Tibial artery (tissue), 4 donors: ENCODE measurements at places on chromosomes 7 and 10.

GRCh38 chr7:43513251-43513650, 69.7 kb upstream of the STK17A start:
- DNase-seq: no peak

DNA sequence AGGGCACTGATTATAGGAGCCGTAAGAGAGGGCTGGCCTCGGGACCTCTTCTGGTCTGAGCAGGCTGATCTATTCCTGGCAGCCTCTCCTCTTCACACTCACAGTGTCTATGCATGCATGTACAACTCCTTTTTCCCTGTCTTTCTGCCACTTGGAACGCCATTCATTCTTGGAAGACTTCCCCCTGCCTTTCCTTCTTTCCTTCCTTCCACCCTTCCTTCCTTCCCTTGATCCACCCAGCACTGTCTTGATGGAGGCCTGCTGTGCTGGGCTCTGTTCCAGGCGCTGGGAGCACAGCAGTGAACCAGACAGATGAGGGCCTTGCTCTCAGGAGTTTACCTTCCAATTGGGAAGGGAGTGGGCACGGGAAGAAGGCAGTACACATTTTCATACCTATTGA, 114.8 kb downstream of the SH3PXD2A start:
- DNase-seq: no peak

DNA sequence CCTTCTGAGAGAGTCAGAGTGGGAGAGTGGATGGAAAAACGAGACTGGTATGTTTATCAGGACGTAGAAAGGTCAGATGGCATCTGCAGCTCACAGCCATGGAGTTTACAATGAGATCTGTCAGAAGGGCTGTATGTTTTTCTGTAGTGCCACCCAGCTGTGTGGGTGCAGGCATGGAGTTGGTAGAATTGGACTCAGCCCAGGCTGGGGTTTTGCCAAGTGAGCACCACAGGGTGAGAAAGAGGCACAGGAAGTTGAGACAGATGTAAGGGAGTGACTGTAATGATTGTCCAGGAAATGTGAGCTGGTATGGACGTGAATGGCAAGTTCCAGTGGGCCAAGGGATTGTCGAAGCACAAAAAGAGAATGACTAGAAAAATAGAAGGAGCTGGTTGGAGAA, 9.1 kb upstream of the ZYX start:
- peak; percentile 79 for DNase-seq

DNA sequence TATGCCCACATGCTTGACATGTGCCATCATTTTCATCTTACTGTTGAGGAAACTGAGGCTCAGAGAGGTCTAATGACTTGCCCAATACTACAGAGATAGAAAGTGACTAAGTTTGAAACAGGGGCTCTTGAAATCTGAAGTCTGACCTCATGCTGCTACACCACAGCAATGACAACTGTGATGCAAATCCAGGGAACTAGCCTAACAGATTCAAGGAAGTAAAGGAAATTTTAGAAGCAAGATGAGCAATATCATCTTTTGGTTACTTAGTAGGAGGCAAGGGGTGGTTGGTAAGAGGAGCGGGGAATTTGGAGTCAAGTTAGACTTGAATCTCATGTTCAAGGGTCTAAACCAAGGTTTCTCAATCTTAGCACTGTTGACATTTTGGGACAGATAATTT, 26.3 kb upstream of the OSBPL3 start:
- DNase-seq: no peak

DNA sequence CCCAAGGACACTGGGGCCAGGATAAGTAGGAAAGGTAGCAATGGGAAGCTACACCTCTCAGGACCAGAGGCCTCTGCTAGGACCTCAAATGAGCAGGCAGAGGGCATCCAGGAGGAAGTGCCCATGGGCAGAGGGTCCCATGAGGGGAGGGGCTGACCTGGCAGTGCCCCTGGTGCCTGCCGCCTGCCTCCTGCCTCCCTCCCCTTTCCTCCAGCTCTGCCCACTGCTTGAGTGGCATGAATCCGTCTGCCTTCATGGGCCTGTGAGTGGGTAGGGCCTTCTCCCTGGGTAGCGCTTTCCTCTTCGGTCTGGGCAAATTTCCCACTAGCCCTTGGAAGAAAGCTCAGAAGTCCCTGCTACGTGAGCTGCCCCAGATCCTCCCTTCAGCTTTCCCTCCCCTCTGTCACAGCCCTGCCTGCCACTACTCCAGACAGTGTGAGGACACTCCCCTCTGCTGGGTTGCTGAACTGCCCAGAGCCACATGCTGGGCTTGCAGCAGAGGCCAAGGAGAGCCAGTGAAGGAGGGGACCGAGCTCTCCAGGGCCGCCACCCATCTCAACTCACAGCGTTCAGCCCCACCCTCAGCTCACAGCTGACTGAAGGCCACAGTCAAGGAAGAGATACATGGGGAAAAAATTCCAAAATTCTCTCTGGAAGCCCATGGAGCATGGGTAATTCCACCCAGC, 141.4 kb downstream of the ARHGAP22 start:
- DNase-seq: no peak

DNA sequence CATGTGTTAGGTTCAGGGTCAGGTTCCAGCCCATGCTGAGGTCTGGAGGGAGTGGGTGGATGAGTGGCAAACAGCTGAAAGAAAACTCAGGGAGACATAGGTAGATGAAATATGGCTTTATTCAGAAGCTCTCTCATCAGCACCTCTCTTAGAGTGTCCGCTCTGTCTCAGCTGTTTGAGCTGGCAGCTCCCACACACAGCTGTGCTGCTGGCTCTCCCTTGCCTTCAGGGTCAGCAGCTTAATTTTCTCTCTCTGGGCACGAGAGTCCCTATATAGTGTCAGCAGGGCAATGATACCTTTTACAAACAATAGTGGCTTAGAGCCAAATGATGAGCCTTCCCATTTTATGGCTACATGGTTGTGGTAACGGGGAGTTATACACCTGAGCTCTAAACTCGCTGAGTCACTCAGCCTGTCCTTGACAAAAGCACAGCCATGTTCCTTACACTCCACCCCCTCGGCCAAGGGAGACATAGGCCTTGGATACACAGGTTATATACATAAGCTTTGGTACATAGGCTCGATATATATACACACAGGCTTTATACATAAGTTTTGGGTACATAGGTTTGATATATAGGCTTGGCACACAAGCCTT, 10.4 kb downstream of the RNF133 start:
- no peak for DNase-seq

DNA sequence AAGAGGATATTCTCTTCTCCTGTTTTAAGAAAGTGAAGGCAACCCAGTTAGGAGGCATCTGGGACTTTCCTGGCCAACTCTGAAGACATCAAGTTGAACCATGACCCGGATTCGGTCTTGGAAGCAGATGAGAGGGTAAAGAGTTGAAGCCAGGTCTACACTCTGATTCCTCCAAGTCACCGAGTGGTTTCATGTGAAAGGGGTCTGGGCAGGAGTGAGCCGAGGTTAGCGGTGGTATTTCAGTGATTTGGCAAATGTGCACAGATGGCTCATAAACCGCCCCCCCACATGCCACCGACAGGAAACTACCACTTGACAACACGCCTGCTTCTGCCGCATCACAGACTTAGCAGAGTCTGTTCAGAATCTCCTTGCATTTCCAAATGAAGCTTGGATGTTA, 11.4 kb upstream of the REPIN1 start:
- DNase-seq: no peak

- DNase-seq: no peak
Measured at GRCh38 chr10:80283536-80284199, 5.8 kb downstream of the MAT1A start.

- DNase-seq: no peak
Measured at GRCh38 chr7:151984612-151985011, 28.4 kb downstream of the GALNTL5 start.

DNA sequence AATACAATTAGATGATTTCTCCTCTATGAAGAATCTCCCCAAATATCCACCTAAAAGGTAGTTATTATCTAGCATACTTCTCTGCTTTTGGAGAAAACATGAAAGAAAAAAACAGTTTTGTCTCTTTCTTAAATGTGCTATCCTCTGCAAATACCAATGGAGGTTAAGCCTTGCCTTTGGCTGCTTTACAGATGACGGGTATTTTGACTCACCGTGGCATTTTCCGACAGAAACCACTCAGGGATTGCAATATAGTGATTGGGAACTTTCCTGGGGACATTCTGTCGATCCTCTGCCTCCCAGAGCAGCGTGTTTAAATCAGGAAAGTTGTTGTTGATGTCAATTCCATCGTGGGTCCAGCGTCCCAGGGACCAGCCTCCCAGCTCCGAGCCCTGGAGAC, 100.6 kb downstream of the GPR26 start:
- DNase-seq: no peak

- no peak for DNase-seq
Measured at GRCh38 chr7:99380032-99380822, 5.7 kb downstream of the ARPC1B start.

DNA sequence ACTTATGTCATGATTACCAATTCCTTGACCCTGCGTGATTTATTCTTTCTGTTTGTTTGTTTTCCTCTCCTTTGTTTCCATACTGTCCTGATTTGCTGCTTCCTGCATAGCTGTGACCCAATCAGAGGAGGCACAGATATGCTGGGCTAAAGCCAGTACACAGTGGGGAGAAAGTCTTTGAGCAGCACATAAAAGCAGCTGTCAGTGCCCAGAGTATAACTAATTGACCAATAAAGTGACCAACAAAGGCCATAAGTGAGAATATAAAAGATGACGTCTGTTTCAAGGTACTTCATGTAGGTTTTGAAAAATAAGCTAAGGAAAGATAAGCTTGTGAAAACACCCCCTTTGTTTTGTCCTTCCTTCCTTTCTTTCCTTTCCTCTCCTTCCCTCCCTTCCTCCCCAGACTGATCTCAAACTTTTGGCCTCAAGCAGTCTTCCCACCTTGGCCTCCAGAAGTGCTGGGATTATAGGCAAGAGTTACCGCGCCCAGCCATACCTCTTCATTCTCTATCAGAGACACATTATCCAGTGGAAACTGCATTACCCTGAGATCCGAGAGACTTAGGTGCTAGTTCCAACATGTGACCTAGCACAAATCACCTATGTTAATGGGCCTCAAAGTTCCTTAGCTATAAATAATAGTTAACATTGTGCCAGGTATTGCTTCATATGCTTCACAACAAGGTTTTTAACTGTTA, 17.0 kb downstream of the BCAP29 start:
- DNase-seq: no peak

- no peak for DNase-seq
Measured at GRCh38 chr10:132225073-132225848, 38.5 kb downstream of the DPYSL4 start.
